Stimulated activated CD8-positive, alpha-beta memory T cell treated with anti-CD3 and anti-CD28 coated beads, Interleukin-7, amount 100 ng/mL, for 1 hour (primary cell): ENCODE measurements at places on chromosomes 5 and 9.

- no peak for DNase-seq
These were observed 42.2 kb upstream of the ALDOB start for GRCh38 chr9:101477736-101478135.

- no peak for DNase-seq
These were observed 3.2 kb downstream of the GRPEL2 start for GRCh38 chr5:149348518-149348917.

GRCh38 chr9:107637421-107638420 lies 148.2 kb upstream of the KLF4 start:
- DNase-seq: no peak

GRCh38 chr5:110757118-110757729 lies 18.4 kb downstream of the SLC25A46 start:
- no peak for DNase-seq

- no peak for DNase-seq
These were observed 19.2 kb downstream of the DOCK2 start for GRCh38 chr5:169656125-169656901.

- DNase-seq: no peak
These were observed 150.9 kb downstream of the ISOC1 start for GRCh38 chr5:129245489-129245888.

DNA sequence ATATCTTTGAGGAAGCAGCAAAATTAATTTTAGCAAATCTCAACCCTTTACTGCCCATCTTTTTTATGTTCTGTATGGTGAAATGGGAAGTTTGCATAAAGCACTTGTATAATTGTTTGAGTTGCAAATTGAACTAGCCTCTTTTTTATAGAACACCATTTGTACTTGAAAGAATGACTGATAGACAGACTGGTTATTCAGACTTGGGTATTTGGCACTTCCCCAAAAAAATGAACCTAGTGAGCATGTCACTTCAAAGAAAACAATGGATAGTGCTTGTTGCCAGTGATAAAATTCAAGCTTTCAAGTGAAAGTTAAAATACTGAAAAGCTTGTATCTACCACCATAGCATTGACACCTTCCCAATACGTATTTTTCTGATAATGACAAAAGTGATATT lies 115.8 kb downstream of the ERCC6L2 start:
- DNase-seq: no peak

GRCh38 chr9:36398745-36399144 lies 1.3 kb downstream of the RNF38 start:
- DNase-seq: no peak

DNA sequence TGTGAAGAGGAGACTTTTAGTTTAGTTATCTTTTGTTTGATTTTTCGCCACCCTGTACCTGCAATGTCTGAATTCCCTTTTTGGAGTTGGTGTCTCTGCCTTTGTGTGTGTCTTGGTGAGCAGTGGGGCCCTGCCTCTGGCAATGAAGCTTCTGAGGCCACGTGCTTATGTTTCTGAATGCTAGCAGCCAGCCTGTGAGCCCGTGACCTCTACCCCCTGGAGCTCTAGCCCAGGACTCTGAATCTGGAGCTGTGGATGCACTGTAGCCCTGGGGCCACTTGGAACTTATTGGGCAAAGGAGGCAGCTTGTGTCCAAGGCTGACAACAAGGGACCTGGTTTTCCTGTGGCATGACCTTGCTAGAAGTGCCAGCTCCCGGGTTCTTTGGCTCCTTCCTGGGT lies 19.4 kb downstream of the ENTREP1 start:
- no peak for DNase-seq
